ENCODE measurements at places on chromosomes 4 and X. TPM values are rescaled to one million over a fixed set of nuclear protein-coding genes. Genes with fewer than 3 reads are reported as not detected.

GRCh38 chr4:147607471-147607870 lies 9.7 kb upstream of the TMEM184C start:
- no peak for DNase-seq

- no peak for DNase-seq
Measured at GRCh38 chr4:48082956-48083355, 51.1 kb downstream of the TXK start.

HOPX gene
- 134 TPM for total RNA-seq

DNA sequence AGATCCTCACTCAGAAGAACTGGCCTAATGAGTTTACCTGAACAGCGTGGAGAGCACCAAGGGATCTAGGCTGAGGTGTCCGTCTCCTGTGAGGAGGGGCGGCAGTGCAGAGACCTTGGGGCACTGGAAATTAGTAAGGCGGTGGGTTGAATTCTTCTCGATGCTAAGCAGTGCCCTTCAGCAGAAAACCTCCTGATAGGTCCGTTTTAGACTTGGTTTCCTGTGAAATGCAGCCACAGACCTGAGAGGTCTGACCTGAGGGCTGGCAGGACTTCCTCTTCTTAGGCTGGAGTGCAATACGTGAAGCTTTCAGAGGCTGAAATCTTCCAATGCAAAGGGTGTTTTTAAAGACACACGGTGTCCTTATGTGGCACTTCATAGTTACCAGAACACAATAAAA lies at the start of gene CLNK:
Gene CLNK (minus strand): TSS at position 138 of the 400 bp plus-strand sequence. CDS start 16,899 bp downstream, outside the sequence.
- no peak for DNase-seq

RASGEF1B gene
- 19.6 TPM for total RNA-seq

DNA sequence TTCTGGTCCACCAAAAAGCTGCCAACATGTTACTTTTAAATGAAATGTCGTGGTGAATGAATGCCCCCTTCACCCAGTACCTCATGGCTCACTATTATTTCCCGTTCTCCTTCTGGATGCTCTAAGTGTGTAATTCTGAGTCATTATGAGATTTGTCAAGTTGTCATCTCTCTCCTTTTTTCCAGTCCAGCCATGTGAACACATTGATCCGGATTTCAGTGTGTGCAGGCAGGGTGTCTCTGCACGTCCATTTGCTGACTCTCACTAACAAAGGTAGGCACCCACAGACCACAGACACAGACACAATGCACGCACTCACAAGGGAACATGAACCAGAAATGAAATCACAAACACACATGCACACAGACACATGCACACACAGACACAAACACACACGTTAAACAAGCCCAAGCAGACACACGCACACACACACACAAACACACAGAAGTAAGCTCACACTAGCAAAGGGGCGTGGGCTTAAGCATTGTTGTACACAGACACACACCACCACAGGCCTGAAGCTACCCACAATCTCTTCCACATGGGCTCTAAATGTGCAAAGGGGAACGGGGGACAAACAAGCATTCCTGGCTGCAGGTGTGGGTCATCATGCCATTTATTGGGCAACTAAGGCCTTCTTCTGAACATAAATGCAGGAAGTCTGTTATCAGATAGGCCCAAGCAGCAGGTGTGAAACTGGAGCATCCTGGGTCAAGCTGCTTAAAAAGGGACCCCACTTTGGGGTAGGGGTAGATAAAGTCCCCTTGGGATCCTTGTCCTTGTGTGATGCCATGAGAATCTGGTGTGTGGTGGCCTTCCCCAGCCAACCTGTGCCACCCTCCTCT lies 58.1 kb downstream of the NBDY start:
- DNase-seq = no peak

ADH1C gene
- total RNA-seq = not detected

- no peak for DNase-seq
Measured at GRCh38 chr4:15894921-15895916, 43.3 kb downstream of the FGFBP1 start.

H2BW2 gene
- not detected for total RNA-seq

DNA sequence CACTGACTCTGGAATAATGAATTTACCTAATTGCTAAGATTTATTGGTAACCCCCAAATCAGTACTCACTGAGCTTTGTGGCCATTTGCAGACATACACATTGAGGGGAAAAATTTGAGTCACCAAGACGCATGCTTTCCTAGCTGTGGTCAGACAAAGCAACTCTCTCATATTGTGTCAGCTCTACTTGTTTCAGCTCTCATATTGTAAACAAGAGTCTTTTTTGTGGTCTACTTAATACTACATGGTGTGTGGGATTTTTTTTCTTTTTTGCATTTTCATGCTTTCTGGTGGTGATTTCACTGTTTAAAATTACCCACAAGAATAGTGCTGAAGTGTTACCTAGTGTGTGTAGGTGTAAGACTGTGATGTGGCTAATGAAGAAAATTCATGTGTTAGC lies 428.2 kb upstream of the GALNT7 start:
- DNase-seq = no peak

RNF150 gene
- total RNA-seq = 24.2 TPM

FMR1NB gene
- not detected for total RNA-seq

FAM184B gene
- 2.5 TPM for total RNA-seq

- no peak for DNase-seq
Measured at GRCh38 chr4:25552580-25553271, 102.9 kb upstream of the SLC34A2 start.

GRCh38 chr4:127604949-127605709 lies 27.6 kb upstream of the INTU start:
- DNase-seq = no peak

- DNase-seq = no peak
Measured at GRCh38 chrX:15146515-15146914, 123.4 kb downstream of the ASB9 start.

DNA sequence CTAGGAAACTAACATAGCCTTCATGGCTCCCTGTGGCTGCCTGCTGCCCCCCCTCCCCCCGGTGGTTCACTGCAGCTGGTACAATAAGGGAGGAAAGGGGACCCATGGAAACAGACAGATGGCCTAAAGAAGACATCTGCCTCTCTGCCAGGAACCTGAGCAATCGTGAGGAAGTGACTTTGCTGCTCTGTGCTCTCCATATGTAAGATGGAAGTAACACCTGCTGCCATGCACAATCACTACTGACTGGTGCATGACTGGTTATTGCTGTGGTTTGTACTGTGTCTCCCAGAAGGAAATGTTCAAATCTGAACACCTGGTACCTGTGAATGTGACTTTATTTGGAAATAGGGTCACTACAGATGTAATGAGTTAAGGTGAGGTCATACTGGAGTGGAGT lies 43.6 kb downstream of the CD99L2 start:
- no peak for DNase-seq

- no peak for DNase-seq
Measured at GRCh38 chr4:92872604-92873003, 568.8 kb downstream of the GRID2 start.

DNA sequence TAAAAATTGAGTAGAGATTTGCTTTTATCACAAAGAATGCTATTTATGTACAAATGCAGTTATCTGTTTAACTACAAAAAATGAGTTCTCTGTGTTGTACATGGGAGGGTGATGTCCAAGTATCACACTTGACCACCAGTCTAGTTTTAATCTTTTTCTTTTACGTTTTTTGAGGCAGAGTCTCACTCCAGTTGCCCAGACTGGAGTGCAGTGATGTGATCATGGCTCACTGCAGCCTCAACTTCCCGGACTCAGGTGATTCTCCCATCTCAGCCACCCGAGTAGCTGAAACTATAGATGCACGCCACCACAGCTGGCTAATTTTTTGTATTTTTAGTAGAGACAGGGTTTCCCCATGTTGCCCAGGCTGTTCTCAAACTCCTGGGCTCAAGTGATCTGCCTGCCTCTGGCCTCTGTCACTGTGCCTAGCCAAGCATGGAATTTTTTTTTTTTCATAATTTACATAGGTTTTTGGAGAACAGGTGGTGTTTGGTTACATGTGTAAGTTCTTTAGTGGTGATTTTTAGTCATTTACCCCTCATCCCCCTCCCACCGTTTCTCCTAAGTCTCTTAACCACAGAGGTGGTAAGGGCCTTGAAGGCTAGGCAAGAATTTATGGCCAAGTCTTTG lies 47.9 kb upstream of the RPA4 start:
- DNase-seq = no peak

CLIC2 gene
- 10.8 TPM for total RNA-seq

RBM46 gene
- total RNA-seq = not detected

DNA sequence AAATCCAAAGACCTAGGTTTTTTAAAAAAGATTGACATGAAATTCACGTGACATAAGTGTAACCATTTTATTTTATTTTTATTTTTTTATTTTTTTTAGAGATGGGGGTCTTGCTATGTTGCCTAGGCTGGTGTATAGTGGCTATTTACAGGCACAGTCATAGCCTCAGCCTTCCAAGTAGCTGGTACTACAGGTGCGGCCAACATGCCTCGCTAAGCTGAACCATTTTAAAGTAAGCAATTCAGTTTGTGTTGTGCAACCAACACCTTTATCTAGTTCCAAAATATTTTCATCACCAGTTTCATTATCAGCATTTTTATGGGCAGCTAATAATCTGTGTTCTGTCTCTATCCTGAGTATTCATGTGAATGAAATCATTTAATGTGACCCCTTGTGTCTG lies 107.5 kb upstream of the ENPEP start:
- DNase-seq = no peak

- no peak for DNase-seq
Measured at GRCh38 chrX:18639280-18639679, 32.6 kb downstream of the RS1 start.

- no peak for DNase-seq
Measured at GRCh38 chr4:139163806-139164206, 13.2 kb downstream of the ELF2 start.

GRCh38 chr4:114040319-114041116 lies 61.1 kb upstream of the ARSJ start:
- DNase-seq = no peak

OPN1MW2 gene
- total RNA-seq = not detected

DNA sequence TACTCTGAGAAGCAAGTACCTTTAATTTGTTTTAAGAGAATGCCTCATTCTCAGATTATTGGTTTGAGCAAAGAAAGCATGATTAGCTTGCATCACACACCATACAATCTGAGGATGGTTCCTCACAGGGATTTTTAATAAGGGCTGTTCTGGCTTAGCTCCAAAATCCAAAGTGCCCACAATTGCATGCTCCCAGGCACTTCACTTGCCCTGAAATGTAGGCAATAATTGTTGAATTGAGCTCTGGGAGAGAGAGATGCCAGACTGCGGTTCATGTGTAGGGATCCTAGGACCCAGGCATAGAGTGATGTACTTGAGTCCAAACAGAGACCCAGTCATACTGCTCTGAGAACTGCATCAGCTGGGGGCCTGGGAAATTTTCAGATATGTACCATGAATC lies 358.4 kb upstream of the CXorf51B start:
- no peak for DNase-seq

GRCh38 chr4:140675599-140676231 lies 80.5 kb downstream of the TBC1D9 start:
- DNase-seq = no peak

GRCh38 chr4:150867148-150867547 lies 147.9 kb downstream of the LRBA start:
- DNase-seq = no peak

- no peak for DNase-seq
Measured at GRCh38 chrX:13396924-13397323, 77.1 kb upstream of the ATXN3L start.

DNA sequence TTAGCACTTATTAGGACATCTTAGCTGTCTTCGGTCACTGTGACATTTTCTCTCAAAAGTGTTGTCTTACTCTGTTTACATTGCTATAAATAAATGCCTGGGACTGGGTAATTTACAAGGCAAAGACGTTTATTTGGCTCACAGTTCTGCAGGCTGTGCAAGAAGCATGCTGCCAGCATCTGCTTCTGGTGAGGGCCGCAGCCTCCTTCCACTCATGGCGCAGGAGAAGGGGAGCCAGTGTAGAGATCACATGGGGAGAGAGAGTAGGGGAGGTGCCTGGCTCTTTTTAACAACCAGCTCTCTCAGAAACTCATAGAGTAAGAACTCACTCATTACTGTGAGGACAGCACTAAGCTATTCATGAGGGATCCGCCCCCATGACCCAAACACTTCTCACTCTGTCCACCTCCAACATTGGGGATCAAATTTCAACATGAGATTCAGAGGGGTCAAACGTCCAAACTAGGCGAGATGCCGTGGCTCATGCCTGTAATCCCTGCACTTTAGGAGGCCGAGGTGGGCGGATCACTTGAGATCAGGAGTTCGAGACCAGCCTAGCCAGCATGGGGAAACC lies 43.5 kb upstream of the HERC6 start:
- no peak for DNase-seq

DNA sequence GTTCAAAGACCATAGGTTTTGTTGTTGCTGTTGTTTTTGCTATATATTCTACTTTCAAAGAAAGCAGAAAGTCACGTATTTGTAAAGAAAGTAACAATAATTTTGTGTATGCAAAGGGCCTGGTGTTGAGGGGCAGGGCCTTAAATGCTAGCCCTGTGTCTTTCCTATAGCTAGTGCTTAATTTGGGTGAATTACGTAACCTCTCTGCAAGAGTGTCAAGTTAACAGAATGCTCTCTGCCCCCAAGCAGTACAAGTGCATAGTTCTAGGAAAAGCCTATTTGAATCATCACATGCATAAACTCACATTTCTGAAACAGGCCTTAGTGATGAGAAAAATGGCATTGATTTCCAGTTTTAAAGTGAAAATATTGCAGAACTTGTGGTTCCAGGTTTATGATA lies 663.6 kb downstream of the STIM2 start:
- no peak for DNase-seq

GRCh38 chr4:41943506-41943905 lies 8.3 kb downstream of the TMEM33 start:
- DNase-seq = no peak

DNA sequence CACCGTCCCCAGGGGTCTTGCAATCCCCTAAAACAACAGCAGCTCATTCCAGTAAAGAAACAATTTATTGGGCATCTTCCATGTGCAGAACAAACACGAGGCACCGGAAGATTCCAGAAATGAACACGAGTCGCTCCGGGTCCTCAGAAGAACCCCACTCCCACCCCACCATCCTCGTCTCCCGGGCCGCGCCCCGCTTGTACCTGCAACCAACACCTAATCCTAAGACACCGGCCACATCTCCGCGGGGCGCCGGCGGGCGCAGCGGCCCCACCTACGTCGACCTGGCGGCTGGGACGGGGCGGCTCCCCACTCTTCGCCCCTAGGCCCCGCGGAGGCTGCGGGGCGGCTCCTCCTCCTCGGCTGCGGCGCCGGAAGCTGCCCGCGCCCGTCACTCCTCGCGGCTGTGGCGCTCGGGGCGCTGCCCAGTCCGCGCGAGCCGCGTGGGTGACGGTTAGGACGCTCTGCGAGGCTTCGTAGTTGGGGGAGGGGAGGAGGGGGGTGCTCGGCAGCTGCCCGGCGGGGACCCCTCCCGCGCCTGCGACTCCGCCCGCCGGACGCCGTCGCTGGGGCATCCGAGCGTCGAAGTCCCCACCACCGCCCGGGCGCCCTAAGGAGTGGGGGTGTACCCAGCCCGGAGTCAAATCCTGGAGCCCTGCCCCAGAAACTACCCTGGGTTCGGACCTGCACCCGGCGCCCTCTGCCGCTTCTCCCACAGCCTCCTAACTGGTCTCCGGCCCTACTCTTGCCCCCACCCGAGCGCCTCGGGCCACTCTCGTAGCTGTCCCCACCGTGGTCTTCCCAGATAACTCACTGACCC lies at the start of gene CCDC158:
Gene CCDC158 (minus strand): TSS at position 380 of the 820 bp plus-strand sequence. CDS start 17,934 bp downstream, outside the sequence.
- DNase-seq = no peak

All from dorsolateral prefrontal cortex (tissue), 122 donors.